ENCODE measurements at places on chromosomes 7 and 10. TPM values are rescaled to one million over a fixed set of nuclear protein-coding genes. Genes with fewer than 3 reads are reported as not detected.

The ERVW-1 gene
- not detected for total RNA-seq

The NFKB2 gene
- 12.0 TPM for total RNA-seq

DNA sequence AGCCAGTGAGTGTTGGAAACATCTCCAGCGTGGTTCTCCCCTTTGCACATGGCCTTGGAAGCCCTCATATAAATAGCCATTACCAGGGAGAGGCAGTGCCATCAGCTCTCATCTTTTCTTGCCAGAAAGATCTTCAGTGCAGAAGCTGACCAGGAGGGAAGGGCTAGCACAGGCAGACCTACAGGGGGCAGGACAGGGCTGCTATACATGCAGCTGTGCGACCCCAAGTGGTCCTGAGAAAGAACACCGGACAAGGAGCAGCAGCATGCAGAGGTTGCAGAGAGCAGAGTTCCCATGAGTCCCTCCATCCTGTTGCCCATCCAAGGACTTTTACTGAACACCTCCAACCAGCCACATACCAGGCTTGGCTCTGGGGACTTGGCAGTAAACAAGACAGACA is 17.1 kb downstream of the GRID1 start:
- no peak for DNase-seq

DNA sequence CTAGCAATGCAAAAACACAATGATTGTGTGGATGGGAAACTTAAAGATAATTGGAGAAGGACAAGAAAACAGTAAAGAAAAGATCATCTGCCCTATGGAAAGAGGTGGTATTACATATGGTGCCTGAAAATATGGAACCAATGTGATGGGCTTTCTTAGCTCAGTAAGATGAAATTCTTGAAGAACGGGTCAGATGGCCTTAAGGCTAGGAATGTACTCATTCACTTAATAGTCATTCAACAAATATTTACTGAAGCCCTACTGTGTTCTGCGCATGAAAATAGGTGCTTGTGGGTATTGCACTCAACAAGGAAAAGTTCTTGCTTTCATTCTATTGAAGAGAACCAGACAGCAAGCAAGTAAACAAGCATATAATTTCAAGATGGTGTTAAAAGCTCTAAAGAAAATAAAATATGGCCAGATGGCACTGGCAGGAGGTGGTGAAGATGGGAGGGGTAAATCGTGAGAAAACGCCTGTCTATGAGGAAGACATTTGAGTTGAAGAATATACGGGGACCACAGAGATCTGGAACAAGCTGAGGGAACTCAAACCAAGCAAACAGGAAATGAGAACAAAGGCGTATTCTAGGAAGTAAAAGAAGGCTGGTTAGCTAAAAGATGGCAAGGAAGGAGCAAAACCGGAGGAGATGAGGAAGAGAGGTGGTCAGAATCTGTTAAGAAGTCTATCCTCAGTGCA is 179.7 kb downstream of the ANK3 start:
- DNase-seq: peak; percentile 19

DNA sequence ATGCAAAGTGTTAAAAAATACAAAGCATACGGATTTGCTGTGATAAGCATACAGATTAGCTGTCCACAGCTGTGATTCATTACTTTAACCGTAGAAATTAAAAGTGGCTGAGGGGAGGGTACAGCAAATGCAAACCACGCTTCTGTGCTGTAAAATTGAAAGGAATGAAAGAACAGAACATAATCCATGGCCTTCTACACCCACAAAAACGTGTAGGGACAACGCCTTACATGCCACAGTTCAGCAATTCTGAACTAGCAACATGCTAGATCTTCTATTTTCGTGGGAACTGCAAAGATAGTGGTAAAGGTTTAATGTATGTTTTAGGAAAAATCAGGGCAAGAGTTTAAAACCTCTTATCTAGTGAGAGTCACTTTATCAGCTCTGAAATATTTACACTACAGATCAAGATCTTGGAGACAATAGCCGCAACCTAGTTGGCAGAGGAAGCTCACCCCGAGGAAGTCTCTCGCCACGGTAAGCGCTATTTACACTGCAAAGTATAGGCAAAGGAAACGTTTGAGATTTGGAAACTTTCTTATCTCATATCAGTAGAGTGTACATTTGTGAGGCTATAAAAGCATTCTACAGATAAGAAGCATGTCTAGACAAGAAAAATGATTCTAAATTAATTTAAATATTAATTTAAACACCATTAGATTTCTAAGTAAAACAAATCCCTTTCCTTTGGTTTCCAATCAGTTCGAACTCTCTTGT is 193.6 kb downstream of the MLLT10 start:
- DNase-seq: no peak

The PIK3AP1 gene
- total RNA-seq: under 0.01 TPM

DNA sequence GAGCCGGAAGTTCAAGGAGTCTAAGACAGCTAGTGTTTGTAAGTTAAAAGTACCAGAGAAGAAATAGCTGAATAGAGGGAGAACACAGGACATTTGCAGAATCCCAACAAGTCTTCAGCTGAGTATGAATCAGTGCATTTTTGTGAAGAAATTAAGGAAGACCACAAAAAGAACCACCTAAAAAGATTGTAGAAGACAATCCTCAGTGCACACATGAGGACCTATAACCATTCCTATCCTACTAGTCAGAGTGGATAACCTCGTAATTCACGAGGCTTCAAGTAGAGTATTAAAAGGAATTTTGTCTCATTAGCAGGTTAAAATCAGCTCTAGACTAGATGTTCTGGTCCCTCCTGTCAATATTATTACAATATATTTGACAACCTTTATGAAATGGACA is 295.4 kb upstream of the KAT6B start:
- DNase-seq: no peak

The SNX10 gene
- total RNA-seq: 1.3 TPM

DNA sequence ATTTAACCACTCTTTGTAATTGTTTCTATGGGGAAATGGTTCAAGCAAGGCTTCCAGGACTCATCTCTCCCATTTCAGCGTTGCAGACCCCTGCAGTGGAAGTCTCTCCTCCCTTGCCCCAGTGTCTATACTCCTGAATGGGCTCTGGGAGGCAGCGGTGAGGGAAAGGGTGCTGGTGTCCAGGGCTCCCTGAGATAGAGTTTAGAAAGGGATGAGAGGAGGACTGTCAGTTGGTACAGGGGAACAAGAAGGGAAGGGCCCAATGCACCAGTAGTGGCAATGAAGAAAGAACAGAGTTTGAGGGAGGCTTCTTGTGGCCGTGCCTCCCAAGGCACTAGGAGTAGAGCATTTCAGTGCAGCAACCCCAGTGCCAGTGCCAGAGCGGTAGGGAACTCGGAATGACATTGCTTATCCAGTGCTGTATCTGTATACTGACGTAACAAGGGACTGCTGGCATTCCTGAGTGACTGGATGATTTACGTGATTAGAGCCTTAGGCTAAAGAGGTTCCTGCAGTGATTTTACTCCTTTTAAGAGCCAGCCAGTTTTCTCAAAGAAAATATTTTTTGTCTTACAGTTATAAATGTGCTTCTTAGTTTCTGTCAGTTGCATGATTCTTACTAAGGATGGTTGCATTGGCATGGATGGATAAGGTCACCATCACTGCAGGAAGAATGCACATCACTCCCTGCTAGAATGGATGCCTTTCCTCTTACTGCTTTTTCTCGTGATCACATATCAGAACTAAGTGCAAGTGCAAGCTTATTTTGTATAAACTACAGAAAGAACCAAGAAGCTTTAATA is 28.0 kb downstream of the PRPF18 start:
- no peak for DNase-seq

DNA sequence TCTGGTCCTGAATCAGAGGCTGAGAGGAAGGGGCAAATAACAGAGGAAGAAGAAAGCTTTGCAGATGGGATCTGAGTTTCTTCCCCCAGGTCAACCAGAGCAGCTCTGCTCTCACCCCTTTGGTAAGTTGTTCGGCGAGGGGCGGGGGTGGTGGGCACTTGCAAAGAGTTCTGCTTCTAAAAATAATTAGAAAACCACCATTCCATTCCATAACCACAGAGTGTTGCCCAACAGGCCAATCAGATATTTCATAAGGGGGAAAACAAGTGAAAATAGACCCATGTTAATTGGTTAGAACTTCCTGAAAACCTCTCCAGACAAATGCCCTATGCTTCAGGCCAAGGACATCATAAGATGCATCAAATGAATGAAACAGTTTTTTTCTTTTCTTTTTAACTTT is 43.6 kb upstream of the R3HCC1L start:
- DNase-seq: no peak

The NEUROG3 gene
- not detected for total RNA-seq

DNA sequence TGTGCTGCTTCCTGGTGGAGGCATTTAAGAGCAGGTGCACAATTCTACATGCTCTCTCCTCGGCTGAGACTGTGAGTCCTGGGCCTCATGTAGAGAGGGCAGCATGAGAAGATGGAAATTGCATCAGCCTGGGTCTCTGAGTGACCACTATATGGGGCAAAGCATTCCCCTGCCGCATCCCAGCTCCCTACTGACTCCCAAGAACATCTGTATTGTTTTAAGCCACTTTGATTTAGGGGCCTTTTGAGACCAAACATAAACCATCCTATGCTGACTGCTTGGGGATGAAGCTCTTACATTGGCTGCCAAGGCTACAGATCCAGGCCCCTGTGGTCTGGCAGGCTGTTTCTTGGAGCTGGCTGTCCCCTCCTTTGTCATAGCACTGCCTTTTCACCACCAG is 101.3 kb upstream of the TBX20 start:
- no peak for DNase-seq

DNA sequence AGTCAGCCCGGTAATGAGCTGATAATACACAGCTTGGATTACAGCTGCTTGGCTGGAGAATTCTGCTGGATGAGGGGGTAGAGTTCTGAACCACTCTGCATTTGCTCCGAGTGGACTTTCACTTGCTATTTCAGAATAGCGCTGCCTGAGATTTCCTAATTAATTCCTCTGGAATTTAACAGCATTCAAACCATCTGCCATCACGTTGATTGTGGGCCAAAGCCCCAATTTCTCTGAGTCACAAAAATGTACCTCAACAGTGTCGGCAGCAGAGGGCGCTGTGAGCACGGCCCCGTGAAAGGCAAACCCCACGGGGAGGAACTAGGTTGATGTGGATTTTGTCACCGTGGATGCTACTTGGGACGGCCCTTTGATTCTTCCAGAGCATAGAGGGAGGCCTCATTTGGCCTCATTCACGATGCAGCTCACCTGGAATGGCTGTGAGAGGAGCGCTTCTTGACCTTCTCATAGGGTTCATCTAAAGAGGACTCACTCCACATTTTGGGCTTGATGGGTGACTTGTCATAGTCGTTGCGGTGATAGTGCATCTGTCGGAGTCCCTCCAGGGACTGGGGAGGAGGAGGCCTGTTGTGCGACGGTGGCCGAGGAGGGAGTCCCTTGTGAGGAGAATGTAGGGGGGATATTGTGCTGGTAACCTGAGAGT is 73.3 kb downstream of the PRPF18 start:
- peak; percentile 70 for DNase-seq

GRCh38 chr10:4316161-4316810 is 509.7 kb upstream of the AKR1E2 start:
- no peak for DNase-seq

DNA sequence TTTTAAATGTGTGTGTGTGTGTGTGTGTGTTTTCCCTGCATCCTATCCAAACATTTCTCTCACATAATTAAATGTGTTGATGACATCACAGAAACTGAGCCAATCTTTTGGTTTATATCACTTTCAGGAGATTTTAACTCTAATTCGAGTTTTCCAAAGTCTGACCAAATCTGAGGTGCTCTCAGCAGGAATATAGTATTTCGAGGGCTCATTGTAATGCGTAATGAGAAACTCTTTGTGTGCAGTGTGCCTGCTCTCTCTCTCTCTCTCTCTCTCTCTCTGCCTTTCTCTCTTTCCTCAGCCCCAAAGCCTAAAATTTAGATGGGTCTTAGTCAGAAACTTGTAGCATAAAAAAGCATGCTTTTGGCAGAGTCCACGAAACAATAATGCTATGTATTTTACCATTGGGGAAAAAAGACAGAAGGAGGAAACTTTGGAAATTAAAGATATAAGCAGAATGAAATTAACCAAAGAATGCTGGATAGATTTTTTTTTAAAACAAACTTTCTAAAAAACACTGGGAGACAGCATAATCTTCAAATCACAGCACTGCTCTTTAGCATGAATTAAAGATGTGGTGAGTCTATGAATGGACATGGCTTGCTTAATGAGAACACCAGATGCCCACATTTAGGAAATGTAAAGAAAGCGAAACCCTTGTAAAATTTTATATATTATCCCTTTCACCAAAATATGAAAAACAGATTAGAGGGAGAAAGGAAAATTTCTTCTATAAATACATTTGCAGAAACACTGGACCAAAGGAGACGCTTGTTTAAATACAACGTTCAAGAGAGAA is 206.8 kb upstream of the HABP2 start:
- no peak for DNase-seq

DNA sequence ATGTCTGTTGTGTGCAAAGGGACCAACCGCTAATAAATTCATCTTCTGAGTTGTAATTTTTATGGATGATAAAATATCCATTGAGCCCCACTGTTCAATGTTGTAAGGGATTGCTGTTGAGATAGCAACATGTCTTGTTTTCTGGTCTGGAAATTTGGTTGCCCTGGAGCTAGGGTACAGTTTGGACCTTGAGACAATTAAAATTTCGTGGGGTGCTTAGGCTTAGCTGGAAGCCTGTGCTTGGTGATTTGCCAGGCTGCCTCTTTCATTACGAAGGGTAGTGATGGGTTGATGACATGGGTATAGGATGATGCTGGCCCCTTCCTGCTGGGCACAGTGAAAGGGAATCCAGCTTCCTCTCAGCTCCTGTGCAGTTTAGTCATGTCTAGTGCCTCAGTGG is 43.6 kb downstream of the PLCE1 start:
- no peak for DNase-seq

- DNase-seq: no peak
These were observed 56.6 kb downstream of the INPP5A start for GRCh38 chr10:132593900-132594876.

DNA sequence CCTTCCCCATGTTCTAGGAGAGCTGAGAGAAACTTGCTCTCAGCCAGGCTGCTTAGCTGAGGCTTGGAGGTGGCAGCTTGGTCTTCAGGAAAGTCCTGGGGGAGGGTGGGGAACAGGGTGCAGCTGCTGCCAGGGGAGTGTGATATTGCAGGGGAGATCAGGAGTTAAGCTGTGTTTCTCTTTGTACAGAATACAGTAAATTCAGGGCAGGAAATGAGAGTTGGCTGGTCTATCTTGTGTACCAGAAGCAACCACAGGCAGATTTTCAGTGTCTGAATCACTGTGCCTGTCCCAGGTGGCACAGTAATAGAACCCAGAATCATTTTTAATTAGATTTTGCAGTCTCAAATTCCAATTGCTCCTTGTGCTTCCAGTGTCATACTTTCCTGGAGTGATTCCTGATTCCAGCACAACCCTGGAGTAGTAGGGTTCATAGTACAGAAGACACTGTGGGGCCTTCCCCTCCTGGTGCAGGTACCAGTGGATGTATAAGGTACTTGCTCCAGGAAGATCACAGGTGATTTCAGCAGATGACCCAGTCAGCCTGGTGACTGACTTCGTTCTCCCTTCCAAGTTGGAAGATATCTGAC is 94.0 kb upstream of the TARP start:
- no peak for DNase-seq

- DNase-seq: no peak
These were observed 18.3 kb downstream of the SKIDA1 start for GRCh38 chr10:21507150-21507549.

The PRKCQ gene
- total RNA-seq: 0.44 TPM

The CDCA7L gene
- 44.4 TPM for total RNA-seq

The CCDC3 gene
- under 0.01 TPM for total RNA-seq
